Dermis microvascular lymphatic vessel endothelial cell (primary cell): ENCODE measurements at places on chromosomes 4 and X.

GRCh38 chrX:93332329-93332728, 341.0 kb downstream of the NAP1L3 start:
- no peak for DNase-seq

DNA sequence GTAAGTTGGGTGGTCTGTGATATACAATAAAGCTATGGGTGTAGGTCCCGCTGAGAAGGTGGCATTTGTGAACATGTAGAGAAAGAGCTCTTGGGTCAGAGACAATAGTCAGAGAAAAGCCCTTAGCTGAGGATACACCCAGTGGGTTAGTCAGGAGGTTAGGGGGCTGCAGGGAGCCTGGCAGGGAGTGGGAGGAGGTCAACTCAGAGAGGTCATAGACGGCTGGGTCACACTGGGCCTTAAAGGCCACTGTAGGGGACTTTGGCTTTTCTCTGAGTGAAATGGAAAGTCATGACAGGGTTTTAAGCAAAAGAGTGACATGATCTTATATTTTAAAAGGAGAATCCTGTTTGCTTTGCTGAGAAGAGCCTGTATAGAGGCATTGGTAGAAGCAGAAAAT, 16.7 kb downstream of the MGST2 start:
- no peak for DNase-seq

DNA sequence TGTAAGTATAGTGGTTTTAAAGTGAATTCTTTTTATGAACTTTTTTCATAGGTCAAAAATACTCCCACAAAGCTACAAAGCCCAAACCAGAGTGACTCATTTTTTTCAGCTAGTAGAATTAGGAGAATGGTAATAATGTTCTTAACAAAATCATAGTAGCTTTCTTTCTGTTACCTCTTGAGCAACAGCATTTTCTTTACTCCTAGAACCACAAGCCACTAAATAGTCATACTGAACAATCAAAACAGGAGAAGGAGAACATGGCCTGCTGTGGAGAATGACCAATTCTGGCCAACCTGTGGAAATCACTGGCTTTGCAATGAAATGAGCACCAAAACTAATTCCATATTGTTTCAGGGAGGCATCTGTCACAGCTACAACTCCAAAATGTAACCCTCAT, 112.9 kb downstream of the AMMECR1 start:
- DNase-seq, result no peak

- no peak for DNase-seq
These were observed 93.0 kb downstream of the UPRT start for GRCh38 chrX:75366861-75367260.

DNA sequence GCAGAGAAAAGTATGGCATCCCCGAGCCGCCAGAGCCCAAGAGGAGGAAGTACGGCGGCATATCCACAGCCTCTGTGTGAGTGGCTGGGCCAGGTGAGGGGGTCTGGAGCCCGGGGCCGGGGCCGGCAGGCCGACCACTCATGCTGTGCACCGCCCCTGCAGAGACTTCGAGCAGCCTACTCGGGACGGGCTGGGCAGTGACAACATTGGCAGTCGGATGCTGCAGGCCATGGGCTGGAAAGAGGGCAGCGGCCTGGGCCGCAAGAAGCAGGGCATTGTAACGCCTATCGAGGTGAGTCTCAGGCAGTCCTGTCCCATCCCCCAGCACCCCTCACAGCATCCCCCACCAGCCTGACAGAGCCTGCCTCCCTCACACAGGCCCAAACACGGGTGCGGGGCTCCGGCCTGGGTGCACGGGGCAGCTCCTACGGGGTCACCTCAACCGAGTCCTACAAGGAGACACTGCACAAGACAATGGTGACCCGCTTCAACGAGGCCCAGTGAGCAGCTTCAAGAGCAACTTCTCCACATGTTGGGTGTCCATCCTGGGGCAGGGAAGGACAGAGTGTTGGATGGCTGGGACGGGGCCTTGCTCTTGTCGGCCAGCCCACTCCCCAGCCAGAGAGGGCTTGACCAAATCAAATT, 7.4 kb upstream of the UBA1 start:
- no peak for DNase-seq

- DNase-seq, result no peak
These were observed 36.8 kb upstream of the OCIAD2 start for GRCh38 chr4:48943387-48943786.

DNA sequence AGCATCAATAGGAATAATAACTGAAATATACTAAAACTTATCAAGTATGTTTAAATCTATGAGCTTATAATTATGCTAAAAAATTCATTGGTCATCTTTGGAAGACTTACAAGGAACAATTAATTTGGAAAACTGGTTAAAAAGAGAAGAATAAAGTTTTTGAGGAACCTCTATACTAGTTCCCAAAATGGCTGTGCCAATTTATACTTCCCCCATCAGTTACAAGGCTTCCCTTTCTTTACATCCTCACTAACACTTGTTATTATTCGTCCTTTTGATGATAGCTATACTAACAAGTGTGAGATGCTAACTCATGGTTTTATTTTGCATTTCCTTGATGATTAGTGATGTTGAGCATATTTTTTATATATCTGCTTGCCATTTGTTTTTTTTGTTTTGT, 17.1 kb downstream of the OGT start:
- DNase-seq, result no peak

- DNase-seq, result no peak
These were observed 16.9 kb upstream of the LOC101059915 start for GRCh38 chrX:71650333-71650969.

- DNase-seq, result no peak
These were observed 127.8 kb downstream of the SH3RF1 start for GRCh38 chr4:169142906-169143305.

DNA sequence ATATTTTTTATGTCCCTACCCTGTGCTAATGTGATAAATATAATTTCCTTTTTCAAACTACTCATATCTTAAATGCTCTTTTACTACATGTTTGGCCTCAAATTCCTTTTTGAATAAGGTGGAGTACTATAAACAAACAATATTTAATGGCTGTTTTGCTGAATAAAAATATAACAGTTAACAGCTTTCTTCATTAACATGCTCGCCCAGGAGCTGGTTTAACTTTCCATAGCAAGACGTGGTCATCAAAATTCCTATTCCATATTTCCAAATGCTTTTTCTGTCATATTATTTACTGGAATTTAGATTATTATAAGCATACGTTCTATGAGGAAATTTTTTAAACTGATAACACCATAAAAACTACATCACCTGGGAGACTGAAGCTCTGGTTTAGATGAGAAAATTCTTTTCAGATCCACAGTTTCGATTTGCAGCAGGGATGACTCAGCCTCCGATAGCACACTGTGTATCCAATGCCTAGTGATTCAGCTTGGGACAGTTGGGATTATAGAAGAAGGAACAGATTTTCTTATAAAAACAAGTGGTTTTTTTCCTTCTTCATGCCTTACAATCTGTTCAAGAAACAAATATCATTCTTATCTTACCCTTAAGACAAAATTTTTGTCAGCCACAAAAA, 129.1 kb downstream of the FBXO8 start:
- peak; percentile 30 for DNase-seq

- no peak for DNase-seq
These were observed 25.1 kb downstream of the ADH7 start for GRCh38 chr4:99410075-99410474.
